ENCODE measurements at places on chromosomes 1 and 21. TPM values are rescaled to one million over a fixed set of nuclear protein-coding genes. Genes with fewer than 3 reads are reported as not detected.

The NBPF15 gene
- polyA plus RNA-seq = 19.3 TPM

DNA sequence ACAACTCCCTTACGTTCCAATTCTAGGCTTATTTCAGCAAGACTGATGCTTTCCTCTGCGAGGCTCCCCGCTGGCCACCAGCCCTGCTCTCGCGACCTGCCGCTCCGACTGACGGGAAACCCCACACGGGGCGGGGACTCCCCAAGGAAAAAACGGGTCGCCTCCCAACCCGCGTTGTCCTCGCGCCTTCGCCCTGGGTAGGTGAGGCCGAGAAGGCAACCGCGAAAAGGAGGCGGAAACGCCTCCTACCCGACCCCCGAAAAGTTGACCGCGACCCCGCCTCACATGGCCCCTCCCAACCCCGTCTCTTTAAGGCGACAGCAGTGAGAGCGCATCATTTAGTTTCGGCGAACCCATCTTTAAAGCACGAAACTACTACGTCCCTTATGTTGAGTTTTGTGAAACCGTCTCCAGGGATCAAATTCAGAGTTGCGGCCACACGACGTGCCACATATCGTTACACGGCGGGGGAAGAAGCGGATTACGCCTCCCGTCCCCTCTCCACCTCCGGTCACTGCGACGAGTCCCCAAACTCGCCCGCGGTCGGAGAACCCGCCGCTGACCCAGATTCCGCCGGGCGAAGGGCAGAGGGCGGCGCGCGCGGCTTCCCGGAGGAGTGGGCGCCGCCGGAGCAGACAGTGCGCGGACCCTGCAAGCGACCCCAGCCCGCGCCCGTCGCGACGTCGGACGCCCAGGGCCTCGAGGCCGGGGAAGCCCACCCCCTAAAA, 1.2 kb downstream of the ANP32E start:
- H3K27ac ChIP-seq = peak overlapping the region; percentile 98
- DNase-seq = peak; percentile 81
- H3K36me3 ChIP-seq = peaks cover 2% of the 10 kb centered on the region
- peak overlapping the region; percentile 97 for H3K4me3 ChIP-seq
- H3K4me1 ChIP-seq = peaks cover 7% of the 10 kb centered on the region

DNA sequence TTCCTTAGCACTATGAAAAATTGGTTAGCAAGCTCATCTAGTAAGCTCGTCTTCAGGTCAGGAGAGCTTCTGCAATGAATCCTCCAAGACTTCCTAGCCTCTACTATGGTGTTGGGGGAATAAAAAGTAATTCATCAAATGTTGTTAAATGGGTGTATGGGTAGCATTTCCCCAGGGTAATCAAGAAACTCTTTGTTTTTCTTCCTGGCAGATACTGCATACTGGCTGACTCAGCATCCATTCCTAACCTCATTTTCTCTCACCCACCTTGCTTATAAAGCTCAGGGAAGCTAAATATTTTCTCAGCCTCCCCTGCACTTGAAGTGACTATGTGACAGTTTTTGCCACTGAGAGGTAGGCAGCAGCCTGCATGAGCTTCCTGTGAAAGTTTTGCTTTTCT, 83.4 kb downstream of the MAB21L3 start:
- no peak overlapping the region for H3K4me3 ChIP-seq
- DNase-seq = no peak
- no peaks in the 10 kb centered on the region for H3K4me1 ChIP-seq
- H3K27me3 ChIP-seq = no peaks in the 10 kb centered on the region
- H3K36me3 ChIP-seq = no peaks in the 10 kb centered on the region
- H3K27ac ChIP-seq = no peak overlapping the region

GRCh38 chr1:41235893-41236292, 6.2 kb downstream of the SCMH1 start:
- H3K27ac ChIP-seq = no peak overlapping the region
- H3K27me3 ChIP-seq = no peaks in the 10 kb centered on the region
- H3K4me1 ChIP-seq = peaks cover 25% of the 10 kb centered on the region
- no peaks in the 10 kb centered on the region for H3K36me3 ChIP-seq

DNA sequence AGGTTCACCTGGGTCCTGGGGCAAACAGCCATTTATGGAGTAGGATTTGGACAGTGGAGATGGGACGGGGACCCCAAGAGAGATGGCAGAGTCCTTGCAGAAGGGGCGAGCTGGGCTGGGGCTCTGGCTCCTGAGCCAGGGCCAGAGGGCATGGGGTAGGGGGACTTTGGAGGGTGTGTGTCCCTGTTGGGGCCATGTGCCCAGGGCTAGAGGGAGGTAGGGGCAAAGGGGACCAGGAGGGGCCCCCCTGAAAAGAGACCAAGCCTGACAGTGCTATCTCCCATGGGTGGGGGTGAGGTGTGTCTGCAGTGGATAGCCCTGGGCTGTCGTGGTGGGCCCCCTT, 92.3 kb downstream of the TRIM11 start:
- H3K27me3 ChIP-seq = no peaks in the 10 kb centered on the region
- H3K27ac ChIP-seq = no peak overlapping the region
- H3K36me3 ChIP-seq = no peaks in the 10 kb centered on the region
- DNase-seq = no peak

GRCh38 chr1:209780268-209780667, 4.1 kb downstream of the C1orf74 start:
- H3K27me3 ChIP-seq = no peaks in the 10 kb centered on the region
- no peaks in the 10 kb centered on the region for H3K36me3 ChIP-seq
- H3K4me1 ChIP-seq = peaks cover 2% of the 10 kb centered on the region
- no peak overlapping the region for H3K4me3 ChIP-seq
- H3K27ac ChIP-seq = no peak overlapping the region

- no peak overlapping the region for H3K27ac ChIP-seq
- peaks cover 2% of the 10 kb centered on the region for H3K36me3 ChIP-seq
- H3K4me1 ChIP-seq = peaks cover 22% of the 10 kb centered on the region
- no peak overlapping the region for H3K4me3 ChIP-seq
Measured at GRCh38 chr1:29120947-29121485, 2.7 kb downstream of the TMEM200B start.

DNA sequence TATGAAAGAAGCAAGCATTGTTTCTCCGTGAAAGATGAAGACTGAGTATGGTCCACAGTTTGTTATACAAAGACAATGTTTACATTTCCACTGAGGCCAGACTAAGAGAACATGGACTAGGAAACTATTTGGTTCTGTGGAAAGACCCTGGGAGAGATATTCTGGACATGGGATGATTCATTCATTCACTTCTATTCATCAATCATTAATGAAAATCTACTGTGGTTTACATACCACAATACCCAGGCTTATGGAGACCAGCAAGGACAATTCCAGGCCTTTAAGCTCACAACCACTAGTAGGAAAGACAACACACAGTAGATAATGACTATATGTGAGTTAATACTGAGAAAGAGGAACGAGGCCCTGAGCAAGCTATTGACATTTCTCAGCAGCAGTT, 125.4 kb downstream of the TBX15 start:
- H3K4me1 ChIP-seq = no peaks in the 10 kb centered on the region
- no peaks in the 10 kb centered on the region for H3K36me3 ChIP-seq
- no peak overlapping the region for H3K27ac ChIP-seq
- no peak for DNase-seq
- H3K27me3 ChIP-seq = no peaks in the 10 kb centered on the region
- no peak overlapping the region for H3K4me3 ChIP-seq

GRCh38 chr21:26769613-26770188, 75.5 kb downstream of the ADAMTS1 start:
- no peaks in the 10 kb centered on the region for H3K4me1 ChIP-seq
- H3K27me3 ChIP-seq = no peaks in the 10 kb centered on the region
- H3K4me3 ChIP-seq = no peak overlapping the region
- H3K27ac ChIP-seq = no peak overlapping the region
- no peak for DNase-seq
- H3K36me3 ChIP-seq = no peaks in the 10 kb centered on the region

The MROH9 gene
- polyA plus RNA-seq = not detected

DNA sequence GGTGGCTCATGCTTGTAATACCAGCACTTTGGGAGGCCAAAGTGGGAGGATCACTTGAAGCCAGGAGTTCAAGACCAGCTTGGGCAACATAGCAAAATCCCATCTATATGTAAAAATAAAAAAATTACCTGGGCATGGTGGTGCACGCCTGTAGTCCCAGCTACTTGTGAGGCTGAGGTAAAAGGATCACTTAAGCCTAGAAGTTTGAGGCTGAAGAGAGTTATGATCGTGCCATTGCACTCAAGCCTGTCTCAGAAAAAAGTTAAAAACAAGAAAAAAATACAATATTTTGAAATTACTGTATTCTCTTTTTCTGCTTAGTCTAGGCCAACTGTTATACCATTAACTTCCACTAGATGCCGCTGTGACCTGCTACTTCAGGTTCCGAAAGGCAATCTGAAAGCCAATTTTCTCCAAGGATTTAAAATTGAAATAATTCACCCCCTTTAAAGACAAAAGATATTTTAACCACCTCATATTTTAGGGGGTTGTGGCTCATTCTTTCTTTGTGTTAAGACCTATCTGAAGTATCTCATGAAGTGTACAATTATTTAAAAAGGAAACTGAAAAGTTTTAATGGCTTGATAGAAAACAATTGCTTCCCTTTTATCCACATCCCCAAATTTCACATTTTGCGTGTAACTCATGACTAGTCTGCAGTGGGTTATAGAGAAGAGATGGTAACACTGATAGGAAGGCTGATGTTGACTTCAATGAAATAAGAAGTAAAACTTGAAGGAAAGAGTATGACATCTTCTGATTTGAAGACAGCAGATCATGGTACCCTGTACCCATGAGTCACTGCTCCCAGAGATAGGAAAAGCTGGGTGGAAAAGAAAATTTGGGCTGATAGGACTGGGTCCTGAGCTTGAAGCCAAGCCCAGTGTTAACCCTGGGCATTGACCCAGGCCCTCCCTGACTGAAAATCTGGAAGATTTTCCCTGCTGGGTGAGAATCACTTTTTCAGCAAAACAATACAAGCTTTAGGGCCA, 24.4 kb upstream of the CLDN14 start:
- no peaks in the 10 kb centered on the region for H3K36me3 ChIP-seq
- no peak overlapping the region for H3K27ac ChIP-seq
- H3K27me3 ChIP-seq = no peaks in the 10 kb centered on the region
- no peak overlapping the region for H3K4me3 ChIP-seq
- peak; percentile 47 for DNase-seq

DNA sequence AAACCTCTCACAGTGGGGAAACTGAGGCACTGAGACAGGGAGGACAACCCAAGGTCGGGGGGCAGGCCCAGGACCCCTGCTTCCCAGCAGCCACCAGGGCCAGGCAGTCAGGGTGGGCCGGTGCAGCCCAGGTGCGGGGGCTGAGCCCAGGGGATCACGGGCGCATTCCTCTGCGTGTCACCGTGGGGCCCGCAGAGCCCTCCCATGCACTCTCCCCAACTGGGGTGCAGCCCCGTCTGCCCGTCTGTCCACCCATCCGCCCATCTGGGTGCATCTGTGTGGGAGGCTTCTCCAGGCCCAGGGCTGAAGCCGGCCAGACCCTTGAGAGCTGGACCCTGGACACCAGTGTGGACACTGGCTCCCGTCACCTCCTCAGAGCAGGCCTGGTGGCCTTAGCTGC, 2.9 kb upstream of the PLCH2 start:
- no peak for DNase-seq
- no peaks in the 10 kb centered on the region for H3K36me3 ChIP-seq
- no peaks in the 10 kb centered on the region for H3K27me3 ChIP-seq
- H3K4me3 ChIP-seq = no peak overlapping the region
- peaks cover 30% of the 10 kb centered on the region for H3K4me1 ChIP-seq

GRCh38 chr1:102181341-102181740, 184.6 kb upstream of the OLFM3 start:
- H3K36me3 ChIP-seq = no peaks in the 10 kb centered on the region
- H3K27me3 ChIP-seq = no peaks in the 10 kb centered on the region
- no peak for DNase-seq
- H3K27ac ChIP-seq = no peak overlapping the region

DNA sequence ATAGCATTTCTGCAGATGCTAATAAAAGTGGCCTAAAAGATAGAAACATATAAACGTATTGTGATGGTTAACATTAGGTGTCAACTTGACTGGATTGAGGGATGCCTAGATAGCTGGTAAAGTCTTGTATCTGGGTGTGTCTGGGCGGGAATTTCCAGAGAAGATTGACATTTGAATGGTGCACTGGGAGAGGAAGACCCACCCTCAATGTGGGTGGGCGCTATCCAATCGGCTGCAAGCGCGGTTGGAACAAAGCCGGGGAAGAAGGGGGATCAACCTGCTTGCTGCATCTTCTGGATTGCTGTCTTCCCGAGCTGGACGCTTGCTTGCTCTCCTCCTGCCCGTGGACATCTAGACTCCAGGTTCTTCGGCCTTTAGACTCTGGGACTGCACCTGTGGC, 114.0 kb upstream of the ZNF644 start:
- H3K4me3 ChIP-seq = no peak overlapping the region
- H3K36me3 ChIP-seq = no peaks in the 10 kb centered on the region
- no peaks in the 10 kb centered on the region for H3K27me3 ChIP-seq
- no peak for DNase-seq
- no peak overlapping the region for H3K27ac ChIP-seq
- no peaks in the 10 kb centered on the region for H3K4me1 ChIP-seq

The MCOLN3 gene
- polyA plus RNA-seq = 0.21 TPM

DNA sequence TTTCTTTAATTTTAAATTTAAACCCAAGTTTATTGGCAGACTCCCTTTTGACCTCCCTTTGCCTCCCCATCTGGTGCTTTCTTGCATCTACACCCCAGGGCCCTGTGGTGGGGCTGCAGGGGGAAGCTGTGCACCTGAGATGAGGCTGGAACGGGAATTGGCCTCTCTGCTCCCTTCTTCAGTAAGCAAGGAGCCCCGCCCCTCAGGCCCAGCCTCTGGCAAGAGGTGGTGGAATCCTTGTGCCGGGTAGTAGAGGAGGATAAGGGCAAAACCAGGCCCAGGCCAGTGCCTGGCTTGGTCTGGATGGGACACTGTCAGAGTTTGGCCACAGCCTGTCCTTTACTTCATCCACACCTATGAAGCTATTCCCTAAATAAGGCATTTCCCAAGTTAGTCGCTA, 25.1 kb downstream of the ATP8B2 start:
- no peak for DNase-seq
- H3K4me1 ChIP-seq = peaks cover 10% of the 10 kb centered on the region
- no peak overlapping the region for H3K27ac ChIP-seq
- H3K36me3 ChIP-seq = no peaks in the 10 kb centered on the region

The AKIRIN1 gene
- 18.2 TPM for polyA plus RNA-seq

The TFF2 gene
- 1.0 TPM for polyA plus RNA-seq

- no peak overlapping the region for H3K4me3 ChIP-seq
- H3K4me1 ChIP-seq = no peaks in the 10 kb centered on the region
Measured at GRCh38 chr1:44024903-44025525, 6.2 kb downstream of the SLC6A9 start.

- H3K27me3 ChIP-seq = no peaks in the 10 kb centered on the region
- DNase-seq = no peak
- peaks cover 43% of the 10 kb centered on the region for H3K4me1 ChIP-seq
- H3K27ac ChIP-seq = no peak overlapping the region
- H3K36me3 ChIP-seq = no peaks in the 10 kb centered on the region
Measured at GRCh38 chr1:18481921-18482701, 1.4 kb downstream of the KLHDC7A start.
